GM23338 (cell line): ENCODE measurements at places on chromosomes 2 and 18. TPM values are rescaled to one million over a fixed set of nuclear protein-coding genes. Genes with fewer than 3 reads are reported as not detected.

The EFEMP1 gene
- polyA plus RNA-seq = 9.1 and 12.6 TPM in 2 replicates

The IL1RL2 gene
- polyA plus RNA-seq = not detected in 2 replicates

The LIMS4 gene
- 0.15 and 0.19 TPM in 2 replicates for polyA plus RNA-seq

The ASB18 gene
- not detected in 2 replicates for polyA plus RNA-seq

The ASAP2 gene
- polyA plus RNA-seq = 2.6 and 3.2 TPM in 2 replicates

The MC5R gene
- 0.11 and 0.21 TPM in 2 replicates for polyA plus RNA-seq

The EPB41L3 gene
- 5.0 and 8.0 TPM in 2 replicates for polyA plus RNA-seq

The CPS1 gene
- polyA plus RNA-seq = 4.9 and 5.5 TPM in 2 replicates

The TUBB8B gene
- 0.74 and 1.2 TPM in 2 replicates for polyA plus RNA-seq

DNA sequence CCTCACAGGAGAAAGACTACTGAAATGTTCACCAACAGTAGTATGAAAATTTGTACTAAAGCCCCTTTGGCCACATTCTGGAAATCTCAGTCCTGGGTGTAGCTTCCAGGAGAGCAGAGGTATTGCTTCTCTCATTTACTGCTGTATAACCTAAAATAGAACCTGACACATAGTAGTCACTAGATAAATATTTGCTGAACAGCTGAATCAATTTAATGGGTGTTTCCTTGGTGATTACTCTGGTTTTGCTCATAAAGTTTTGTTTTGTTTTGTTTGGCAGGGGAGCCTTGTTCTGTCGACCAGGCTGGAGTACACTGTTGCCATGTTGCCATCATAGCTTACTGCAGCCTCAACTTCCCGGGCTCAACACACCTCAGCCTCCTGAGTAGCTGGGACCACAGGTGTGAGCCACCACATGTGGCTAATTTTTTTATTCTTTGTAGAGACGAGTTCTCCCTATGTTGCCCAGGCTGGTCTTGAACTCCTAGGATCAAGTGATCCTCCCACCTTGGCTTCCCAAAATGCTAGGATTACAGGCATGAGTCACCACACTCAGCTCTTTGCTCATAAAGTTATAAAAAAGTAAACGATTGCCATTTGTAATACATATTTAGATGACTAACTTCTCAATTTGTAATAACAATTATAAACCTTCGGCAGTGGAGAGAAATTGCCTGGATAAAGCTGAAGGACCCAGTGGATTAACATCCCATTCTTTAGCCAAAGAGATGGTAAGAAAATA, 11.5 kb upstream of the PARD3B start:
- no peak for DNase-seq

DNA sequence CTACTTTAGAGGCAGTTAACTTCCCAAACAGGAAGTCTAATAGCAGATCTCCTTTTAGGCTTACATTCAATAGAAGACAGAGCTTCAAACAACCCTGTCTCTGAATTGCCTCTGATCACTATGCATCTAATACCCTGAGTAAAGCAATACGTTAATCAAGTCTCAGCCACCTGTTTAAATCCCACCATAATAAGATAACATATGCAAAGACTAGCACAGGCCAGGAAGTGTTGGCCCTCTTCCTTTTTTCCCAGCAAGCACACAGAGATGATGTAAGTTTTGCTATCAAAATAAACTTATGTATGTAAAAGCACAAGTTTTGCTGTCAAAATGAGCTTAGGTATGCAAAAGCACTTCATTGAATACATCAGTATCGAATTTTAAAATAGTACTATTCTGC, 385.5 kb downstream of the RND3 start:
- no peak for DNase-seq

- DNase-seq = no peak
Measured at GRCh38 chr2:100192825-100193224, 50.4 kb upstream of the AFF3 start.

DNA sequence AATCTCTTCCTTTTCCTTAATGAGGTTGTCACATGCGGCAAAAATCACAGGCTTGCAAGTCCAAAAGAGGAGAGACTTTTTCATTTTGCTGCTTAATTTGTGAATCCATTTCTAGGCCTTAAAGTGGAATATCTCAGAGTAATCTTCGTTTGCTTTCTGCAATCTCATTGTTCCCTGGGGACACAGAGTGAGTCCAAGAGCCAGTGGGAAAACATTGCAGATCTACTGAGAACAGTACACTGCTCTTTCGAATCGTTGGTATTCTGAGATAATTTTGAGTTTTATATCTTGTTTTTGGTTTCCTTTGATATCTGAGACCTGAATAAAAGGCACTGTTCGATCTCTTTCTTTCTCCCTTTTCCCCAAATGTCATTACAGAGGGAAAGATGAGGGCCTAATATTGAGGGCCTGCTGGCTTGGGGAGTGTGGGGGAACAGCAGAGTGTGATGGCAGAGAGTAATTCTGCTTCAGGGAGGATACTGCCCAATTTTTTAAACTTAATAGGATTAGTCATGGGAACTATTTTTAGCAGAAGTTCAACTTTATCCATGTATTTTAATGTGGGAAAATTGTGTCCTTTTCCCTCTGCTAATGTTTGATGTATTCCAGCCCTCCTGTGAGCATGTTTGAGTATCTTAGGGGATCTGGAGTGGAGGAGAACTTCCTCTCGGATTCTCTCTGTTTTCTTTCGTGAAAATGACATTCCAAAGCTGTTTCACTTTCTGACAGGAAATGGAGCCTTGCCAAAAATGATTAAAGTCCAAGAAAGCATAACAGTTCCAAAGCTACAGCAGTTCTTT, 418.2 kb upstream of the ZEB2 start:
- DNase-seq = no peak

- peak; percentile 22 for DNase-seq
Measured at GRCh38 chr18:61554117-61554776, 221.0 kb downstream of the CDH20 start.

DNA sequence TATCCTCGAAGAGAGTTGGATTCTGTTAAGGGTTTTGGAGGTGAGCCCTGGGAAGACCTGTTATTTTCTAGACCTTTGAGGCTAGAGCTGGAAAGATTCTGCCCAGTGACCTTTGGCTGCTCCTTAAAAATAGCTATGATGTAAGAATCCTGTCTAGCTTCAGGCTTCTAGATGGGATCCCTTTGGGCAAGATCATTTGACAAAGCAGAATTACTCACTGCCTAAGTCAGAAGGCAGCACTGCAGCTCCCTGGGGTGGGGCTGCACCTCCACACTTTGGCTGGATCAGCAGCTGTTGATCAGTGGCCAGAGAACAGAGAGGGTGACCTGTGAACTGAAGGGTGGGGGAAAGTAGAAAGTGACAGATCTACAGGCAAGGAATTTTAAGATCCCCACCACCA, 103.8 kb downstream of the ASAP2 start:
- DNase-seq = no peak

DNA sequence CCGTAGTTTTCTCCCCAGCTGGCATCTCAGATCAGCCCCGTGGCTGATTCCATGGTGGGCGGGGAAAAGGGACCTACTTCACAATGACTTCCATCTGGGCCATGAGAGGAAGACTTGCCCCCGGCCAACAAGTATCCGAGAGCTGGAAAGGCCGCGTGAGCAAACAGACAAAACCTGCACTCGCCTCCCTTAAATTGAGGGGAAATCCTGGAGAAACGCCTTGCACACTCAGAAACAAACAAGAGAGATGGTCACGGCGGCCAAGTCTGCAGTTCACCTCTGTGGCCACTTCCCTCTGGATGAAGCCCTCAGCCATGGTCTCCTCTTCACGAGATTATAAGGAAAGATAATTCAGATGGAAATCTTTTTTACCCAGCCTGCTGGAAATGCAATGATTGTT, 39.4 kb upstream of the TPO start:
- DNase-seq = no peak

- DNase-seq = no peak
Measured at GRCh38 chr18:10775026-10775425, 249.2 kb downstream of the NAPG start.

- no peak for DNase-seq
Measured at GRCh38 chr2:179995741-179996515, 11.2 kb downstream of the CWC22 start.

DNA sequence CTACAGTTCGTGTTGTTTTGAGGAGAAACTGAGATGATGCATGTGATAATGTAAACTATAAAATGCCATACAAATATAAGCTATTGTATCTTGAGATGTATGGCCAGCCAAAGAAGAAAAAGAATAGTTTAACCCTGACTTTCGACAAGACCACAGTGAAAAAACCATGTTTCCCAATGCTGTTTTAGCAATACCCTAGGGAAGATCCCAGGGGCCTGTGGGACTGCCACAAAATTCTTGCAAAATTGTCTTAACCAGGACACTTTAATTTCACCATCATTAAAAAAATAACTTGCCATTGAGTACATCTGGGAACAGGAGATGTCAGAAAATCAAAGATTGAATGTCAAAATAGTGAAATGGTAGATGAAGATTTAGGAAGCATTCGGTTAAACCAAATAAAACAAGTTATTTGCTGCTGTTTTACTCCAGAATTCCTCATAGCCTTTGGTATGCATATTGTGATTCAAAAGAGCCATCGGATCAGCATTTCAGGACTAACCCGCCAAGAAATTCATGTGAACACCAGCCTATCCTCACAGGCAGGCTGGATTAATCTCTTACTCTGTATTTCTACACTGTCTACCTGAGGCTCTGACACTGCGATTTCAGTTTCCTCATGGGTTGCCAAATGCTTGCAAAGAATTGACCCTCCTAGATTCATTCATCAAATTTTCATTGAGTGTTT, 49.0 kb upstream of the SP3 start:
- DNase-seq = peak; percentile 59

DNA sequence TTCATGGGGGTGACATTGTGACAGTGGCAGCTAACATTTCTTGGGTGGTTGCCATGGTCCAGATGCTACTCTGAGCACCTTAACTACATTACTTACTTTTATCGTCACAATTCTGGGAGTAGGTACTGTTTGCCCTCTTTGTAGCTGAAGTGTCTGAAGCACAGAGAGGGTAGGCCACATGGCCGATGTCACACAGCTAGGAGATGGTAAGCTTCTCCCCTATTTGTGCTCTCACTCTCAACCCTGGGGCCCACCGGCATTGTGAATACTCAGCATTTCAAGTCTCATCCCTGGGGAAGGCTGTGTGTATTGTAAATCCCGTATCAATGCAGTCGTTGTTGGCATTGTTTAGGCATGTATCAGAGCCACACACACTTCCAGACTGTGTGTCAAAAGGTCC, 136.6 kb downstream of the ACOXL start:
- DNase-seq = no peak

GRCh38 chr2:189673661-189674373, 653 bp upstream of the ANKAR start:
- no peak for DNase-seq

DNA sequence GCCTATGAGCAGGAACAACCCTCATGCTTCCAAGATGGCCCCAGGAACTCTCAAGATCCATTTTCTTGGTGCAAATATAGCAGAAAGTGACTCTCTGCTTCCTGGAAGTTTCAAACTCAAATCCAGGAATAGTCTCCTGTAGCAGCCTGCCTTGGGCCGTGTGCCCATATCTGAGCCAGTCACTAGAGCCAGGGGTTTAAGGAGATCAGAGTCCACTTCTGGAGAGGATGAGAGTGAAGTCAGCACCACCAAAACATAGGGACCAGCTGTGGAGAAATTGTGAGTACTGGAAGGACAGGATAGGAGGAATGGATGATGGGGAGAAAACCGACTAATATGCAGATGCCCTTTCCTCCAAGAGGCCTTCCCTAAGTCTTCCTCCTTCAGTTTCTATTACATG, 33.2 kb downstream of the PSD4 start:
- DNase-seq = no peak

- DNase-seq = no peak
Measured at GRCh38 chr18:58929206-58929605, 64.5 kb downstream of the ZNF532 start.

DNA sequence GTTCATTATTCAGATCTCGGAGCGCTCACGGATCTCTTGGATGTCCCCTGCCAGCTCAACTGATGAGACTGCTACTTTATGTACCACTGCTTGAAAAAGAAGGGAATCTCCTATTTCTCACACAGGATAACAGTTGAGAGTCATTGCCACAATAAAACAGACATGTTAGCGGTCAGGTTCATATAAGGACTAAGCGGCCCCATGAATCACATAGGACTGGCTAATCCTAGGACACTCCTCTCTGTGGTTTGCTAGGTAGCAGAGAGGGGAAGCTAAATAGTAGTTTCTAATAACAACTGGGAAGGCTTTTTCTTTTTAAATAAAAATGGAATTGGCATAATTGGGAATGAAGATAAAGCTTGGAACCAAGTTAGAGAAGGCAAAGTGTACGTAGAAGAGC, 15.9 kb upstream of the TGFA start:
- peak; percentile 28 for DNase-seq

DNA sequence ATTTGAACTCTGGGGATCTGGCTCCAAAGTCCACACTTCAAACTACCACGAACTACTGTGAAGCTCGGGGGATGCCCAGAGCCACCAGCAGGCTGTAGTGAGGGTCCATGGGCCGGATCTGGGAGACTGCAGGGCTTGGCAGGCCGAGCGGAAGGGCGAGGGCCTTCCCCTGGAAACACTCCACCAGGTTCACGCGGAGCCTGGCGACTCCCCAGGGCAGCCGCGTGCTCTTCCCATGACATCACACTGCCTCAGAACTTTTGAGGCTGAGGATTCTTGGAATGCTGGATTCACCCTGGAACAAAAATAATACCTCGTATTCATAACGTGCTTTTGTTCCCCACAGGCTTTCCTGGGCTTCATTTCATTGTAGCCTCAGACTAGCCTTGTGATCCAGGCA, 201.0 kb downstream of the SMAD7 start:
- no peak for DNase-seq

DNA sequence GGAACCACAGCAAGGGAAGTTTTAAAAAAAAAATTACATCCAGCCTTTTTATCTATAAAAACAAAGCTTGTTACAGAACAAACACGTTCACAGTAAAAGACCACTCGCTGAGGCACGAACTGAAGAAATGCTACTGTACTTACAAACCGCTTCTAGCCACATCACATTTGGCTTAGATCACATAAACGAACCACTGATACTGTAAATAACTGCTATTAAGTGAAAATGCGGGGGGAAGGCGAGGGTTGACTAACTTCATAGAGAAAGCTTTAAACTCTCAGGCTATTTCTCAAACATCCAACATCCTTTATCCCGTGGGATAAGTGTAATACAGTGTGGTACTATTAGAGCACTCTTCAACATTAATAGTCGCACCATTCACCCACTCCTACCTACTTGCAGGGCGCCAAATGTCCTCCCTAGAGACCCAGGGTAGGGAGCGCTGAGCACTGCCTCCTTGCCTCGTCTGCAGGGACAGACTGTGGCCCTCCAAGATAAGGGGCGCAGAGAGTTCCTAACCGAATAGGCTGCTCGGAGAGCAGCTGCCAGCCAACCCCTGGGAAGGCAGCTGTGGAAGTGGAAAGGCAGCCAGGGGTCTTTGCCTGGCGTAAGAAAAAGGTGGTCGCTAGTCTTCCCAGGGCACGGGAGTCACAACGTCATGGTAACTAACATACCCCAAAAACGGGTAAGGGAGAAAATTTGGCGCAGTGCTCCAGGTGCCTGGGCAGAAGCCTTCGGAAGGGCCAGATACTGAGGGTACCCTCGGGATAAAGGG, 854 bp downstream of the GPR155 start:
- DNase-seq = peak; percentile 62

DNA sequence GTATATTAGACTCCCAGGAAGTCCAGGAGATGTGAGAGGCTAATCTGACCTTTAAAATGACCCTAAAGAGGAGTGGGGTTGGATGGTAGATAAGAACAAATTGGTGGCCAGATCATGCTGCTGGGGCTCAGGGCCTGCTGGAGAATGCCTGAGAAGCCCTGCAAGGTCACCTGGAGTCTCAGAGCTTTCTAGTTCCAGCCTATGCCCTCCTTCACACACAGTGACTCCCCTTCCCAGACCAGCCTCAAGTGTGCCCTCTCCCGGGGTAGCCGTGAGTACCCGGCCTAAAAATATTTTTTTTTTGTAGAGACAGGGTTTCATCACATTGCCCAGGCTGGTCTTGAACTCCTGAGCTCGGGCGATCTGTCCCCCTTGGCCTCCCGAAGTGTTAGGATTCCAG, 44.2 kb upstream of the FZD5 start:
- DNase-seq = peak; percentile 36
